T-helper 2 cell (primary cell): ENCODE measurements at places on chromosomes 4 and X.

- DNase-seq = no peak
Measured at GRCh38 chrX:121036137-121036536, 11.3 kb upstream of the GLUD2 start.

DNA sequence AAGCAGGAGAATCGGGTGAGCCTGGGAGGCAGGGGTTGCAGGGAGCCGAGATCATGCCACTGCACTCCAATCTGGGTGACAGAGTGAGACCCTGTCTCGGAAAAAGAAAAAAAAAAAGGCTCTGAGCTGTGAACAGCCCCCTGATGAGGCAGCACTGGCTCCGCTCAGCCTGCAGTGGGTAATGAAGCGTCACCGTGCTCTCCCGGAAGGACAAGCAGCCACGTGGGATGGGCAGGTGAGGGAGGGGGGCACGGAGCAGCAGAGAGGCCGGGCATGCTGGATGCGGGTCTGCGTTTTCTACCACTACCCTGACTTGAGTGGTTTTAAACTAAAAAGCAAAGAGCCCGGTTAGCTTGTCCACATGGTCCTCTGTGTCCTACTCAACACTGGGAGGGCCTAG is 15.5 kb downstream of the TACC3 start:
- no peak for DNase-seq

- DNase-seq = no peak
Measured at GRCh38 chr4:8727546-8728510, 135.3 kb downstream of the CPZ start.

DNA sequence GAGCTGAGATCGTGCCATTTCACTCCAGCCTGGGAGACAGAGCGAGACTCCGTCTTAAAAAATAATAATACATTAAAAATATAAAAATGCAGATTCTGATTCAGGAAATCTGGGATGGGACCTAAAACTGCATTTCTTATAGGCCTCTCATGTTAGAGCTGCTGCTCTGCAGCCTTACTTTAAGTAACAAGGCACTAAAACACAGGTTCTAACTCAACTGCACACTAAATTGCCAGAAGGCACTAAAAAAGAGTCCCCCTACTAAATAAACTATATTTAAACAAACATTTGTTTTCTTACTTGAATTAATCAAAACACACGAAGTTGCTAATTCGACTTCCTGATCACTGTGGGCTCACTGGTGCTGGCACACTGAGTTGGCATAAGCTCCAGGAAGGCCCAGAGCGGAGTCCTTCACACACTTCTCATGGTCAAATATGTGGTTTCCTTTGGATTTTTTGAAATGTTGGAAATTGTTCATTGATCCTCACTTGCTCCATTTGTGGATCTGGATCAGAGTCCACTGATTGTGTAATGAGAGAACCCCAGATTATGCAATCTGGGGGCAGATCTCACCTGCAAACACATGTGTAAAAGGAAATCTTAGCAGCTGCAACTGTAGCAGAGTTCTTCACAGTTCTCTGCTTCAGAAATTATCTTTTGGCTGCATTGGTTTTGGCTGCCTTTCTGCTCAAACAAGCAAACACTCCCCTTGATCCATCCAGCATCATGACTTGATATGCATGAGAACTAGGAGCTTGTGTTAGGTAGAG is 59.3 kb downstream of the AFF1 start:
- no peak for DNase-seq

DNA sequence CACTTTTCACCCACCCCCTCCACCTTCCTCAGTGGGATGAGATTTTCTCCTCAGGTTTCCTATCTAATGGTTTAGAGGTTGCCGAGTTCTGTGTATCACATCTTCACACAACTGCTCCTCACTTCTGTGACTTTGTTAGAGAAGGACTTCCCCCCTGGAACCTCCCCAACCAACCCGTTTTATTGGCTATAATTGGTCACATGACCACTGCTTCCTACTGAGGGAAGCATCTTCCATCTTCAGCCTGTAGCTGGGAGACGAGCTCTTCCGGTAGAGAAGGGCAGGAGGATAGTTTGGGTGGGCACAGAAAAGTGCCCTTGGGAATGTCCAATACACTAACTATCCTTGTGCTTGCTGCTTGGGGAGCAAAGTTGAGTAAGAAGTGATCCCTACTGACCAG is 90.5 kb downstream of the STK32B start:
- no peak for DNase-seq

- no peak for DNase-seq
Measured at GRCh38 chr4:56050625-56051024, 101.9 kb downstream of the CEP135 start.

GRCh38 chr4:3445829-3446545 is 4.2 kb downstream of the HGFAC start:
- no peak for DNase-seq

DNA sequence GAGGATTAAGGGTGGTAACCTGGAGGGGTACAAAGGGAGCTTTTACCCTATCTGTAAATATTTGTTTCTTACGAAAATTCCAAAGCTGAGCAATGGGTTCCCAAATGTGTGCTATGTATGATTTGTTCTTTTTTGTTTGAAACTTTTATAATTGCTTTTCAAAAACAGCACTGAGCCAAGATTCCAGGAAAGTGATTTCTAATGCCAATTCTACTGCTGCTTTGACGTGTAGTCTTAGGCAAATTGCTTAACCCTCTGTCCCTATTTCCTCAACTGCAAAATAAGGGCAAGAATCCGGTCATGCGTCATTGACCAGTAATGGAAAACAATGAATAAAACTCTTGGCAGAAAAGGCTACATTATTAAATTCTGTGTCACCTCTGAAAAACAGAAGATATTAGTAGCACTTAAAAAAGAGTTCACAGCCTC is 454.7 kb downstream of the IL15 start:
- DNase-seq = no peak

DNA sequence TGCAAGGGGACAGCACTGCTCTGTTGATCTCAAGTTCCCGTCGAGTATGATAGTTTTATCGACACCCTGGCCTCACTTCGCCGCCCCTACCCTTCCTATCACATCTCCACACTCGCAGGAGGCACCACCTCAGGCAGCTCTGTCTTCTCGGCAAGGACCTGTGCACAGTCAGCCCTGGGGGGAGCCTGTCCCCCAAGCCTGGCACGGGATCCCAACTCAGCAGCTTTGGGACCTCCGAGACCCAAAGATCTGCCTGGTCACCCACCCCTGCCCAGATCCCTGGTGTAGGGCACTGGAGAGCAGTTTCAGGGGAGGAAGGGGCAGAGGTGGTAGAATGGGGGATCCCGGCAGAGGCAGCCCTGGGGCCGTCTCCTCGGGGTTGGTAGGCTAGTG is 18.0 kb upstream of the UBA1 start:
- DNase-seq = no peak

GRCh38 chr4:134160211-134160610 is 41.4 kb downstream of the PABPC4L start:
- DNase-seq = no peak

GRCh38 chr4:57074744-57075143 is 35.4 kb downstream of the IGFBP7 start:
- DNase-seq = no peak

- DNase-seq = no peak
Measured at GRCh38 chrX:124208660-124209059, 123.8 kb upstream of the TEX13D start.

GRCh38 chr4:73836373-73837279 is at the start of gene CXCL6:
CXCL6 (plus strand) TSS chr4:73836678; CDS start chr4:73836751, 73 bp downstream.
- DNase-seq = no peak

DNA sequence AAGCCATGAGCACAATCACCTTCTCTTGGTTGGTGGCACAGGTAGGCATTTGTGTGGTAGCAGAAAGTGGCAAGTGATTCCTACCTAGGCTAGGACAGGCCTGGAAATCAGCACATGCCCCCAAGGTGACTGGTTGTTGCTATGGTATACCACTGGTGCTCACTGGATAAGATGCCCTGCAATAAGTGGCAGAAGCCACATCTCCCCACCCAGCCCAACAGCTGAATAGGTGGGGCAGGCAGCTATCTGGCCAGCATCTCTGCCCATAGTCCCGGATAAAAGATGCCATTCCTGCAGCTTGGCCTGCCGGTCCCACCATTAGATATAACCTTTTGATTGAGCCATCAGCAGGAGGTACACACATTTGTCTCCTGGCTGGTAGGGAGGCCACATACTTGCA is 21.1 kb downstream of the AMER1 start:
- DNase-seq = no peak

DNA sequence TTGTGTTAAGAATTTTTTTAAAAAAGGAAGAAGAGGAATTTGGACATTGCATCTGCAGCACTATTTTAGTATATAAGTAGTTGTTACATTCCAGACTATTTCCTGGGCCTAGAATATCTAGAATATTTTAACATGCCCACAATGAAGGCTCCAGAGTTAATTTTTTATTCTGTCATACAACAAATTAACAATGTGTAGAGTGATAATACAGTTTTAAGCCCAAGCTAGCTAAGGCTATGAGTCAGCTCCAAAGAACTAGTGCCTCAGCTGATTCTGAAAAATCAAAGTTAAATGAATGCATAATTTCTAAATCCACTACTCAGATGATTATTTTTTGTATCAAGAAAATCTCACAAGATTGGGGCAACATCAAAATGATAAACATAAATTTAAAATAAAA is 231.4 kb downstream of the PRDM5 start:
- no peak for DNase-seq

GRCh38 chr4:165440415-165441158 is 61.8 kb downstream of the CPE start:
- DNase-seq = no peak

DNA sequence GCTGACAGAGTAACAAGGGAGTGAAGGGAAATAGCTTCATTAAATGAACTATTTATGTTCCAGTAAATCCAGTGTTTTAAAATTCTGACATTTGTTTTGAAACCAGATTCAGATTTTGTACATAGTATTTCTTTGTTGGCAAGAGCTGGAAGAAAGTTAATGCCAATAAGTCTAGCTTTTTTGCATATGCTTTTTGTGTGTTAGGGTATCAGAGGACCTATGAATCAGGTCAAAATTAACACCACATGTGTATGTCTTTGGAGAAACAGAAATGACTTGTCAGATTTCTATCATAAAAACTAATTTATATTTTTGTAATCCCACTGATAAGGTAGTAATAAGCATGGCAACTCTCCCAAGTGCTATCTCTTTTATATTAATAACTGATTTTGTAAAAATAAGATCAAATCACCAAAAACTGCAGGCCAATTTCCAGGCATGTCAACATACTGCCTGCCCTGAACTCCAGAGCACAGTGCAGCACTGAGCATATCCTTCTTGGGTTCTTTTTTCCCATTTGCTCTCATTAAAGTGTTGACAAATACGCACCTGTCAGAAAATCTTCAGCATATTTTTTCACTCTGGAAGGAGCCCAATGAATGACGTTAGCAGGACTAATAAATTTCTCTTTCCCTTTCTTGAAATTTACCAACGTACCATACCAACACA is 65.5 kb downstream of the SH3RF1 start:
- no peak for DNase-seq

DNA sequence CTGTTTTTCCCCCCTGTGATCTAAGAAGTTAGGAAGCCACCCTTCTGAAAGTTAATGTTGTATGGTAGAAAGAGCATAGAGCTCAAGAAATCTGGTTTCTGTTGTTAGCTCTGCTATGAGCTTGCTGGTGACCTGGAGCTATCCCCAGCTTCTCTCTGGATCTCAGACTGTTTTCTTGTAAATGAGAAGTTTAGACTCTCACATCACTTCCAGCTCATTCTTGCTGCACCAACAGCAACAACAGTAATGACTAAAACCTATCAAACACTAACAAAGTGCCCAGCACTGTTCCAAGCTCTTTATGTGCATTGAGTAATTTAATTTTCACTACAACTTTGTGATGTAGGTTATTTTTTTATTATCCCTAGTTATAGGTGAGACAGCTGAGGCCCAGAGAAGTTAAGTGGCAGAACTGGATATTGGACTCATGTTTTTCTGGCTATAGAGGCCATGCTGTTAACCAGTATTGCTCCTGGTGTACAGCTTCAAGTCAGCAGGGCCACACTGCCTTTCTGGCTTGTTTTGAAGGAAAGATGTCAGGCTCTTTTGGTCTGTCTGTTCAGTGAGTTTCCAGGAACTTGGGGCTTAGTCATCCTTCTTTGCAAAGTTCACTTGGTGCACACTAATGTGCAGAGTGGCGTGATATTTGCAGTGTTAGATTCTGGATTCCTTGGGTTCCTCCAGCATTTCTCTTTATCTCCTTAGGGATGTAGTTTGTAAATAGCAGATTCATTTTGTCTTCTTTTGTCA is 27.8 kb upstream of the TMEM164 start:
- no peak for DNase-seq

DNA sequence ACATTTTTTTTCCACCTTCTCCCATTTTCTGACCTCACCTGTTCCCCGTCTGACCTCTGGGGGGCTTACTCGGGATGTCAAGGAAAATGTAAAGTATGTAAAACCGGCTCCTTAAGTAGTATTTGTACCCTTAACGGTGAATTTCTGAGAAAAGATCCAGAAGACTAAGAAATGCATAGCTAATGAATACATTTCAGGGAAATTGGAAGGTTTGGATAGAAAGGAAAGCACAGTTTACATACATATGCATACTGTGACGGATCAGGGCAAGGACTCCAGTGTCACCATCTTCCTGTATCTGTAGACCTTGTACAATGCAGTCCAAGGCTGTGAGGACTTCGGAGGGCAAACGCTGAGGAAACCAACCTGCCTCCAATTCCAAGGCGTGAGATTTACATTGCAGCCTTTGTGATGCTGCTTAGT is 2185.9 kb upstream of the TENM3 start:
- DNase-seq = no peak

DNA sequence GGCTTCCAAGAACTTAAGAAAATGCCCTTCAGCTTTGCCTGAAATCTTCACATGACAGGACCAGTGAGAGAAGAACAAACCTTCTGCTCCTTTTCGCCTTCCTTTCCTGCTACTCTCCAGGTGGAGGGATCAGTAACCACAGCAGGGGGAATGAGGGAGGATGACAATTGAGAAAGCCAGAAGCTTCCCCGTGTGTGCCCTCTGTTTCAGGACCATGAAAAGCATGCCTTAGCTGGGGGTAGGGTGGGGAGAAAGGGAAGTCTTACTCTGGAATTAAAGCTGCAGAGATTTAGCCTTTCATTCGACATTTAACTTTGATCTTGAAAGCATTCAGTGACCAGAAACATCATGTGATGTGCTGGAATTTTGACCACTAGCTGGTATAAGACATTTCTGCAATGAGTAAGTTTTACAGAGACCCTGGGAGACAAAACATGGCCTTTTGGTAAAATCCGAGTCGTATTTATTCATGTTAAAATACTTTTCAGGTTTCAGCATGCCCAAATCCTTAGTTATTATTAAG is 10.6 kb upstream of the PUDP start:
- no peak for DNase-seq

DNA sequence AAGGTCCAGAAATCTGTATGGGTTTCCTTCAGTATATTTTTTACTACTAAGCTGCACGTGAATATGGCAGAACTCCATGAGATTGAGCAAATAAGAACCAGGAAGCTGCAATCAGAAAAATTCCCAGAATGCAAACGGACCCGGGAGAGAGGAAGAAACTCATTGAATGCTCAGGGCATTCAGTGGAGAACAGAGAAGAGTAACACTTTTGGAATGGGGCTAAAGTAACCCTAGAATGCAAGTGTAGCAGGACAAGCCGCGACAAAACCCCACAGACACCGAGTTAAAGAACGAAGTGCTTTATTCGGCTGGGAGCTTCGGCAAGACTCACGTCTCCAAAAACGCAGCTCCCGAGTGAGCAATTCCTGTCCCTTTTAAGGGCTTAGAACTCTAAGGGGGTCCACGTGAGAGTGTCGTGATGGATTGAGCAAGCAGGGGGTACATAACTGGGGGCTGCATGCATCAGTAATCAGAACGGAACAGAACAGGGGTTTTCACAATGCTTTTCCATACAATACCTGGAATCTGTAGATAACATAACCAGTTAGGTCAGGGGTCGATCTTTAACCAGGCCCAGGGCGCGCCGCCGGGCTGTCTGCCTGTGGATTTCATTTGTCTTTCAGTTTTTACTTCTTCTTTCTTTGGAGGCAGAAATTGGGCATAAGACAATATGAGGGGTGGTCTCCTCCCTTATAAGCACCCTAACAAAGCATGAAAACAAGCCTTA is 56.4 kb downstream of the RAB28 start:
- DNase-seq = no peak
